Urinary bladder (tissue), 4 donors: ENCODE measurements at places on chromosomes 6 and 20. TPM values are rescaled to one million over a fixed set of nuclear protein-coding genes. Genes with fewer than 3 reads are reported as not detected.

Gene REV3L
- total RNA-seq = 132 TPM

Gene CDK5RAP1
- 16.5 TPM for total RNA-seq

Gene APCDD1L
- 3.9 TPM for total RNA-seq

Gene ADGRF5
- 41.3 TPM for total RNA-seq

Gene CST4
- total RNA-seq = not detected

Gene PHF1
- total RNA-seq = 16.4 TPM

Gene RNF182
- 0.90 TPM for total RNA-seq

Gene TREM1
- 0.26 TPM for total RNA-seq

Gene CCN6
- total RNA-seq = not detected

Gene PRR18
- total RNA-seq = not detected

Gene RIPOR2
- total RNA-seq = 14.1 TPM

Gene NUP43
- 30.2 TPM for total RNA-seq

Gene MPIG6B
- 0.32 TPM for total RNA-seq

Gene FAXC
- 19.4 TPM for total RNA-seq

Gene CCR6
- total RNA-seq = not detected

Gene TRIM27
- total RNA-seq = 73.3 TPM

Gene CASP8AP2
- 38.8 TPM for total RNA-seq

Gene WFDC10B
- total RNA-seq = not detected

Gene SIRPB2
- 1.2 TPM for total RNA-seq

Gene PRSS16
- 2.0 TPM for total RNA-seq

Gene BHLHE23
- total RNA-seq = 0.26 TPM

Gene ENPP3
- 2.4 TPM for total RNA-seq
